Hepatocyte (in vitro differentiated cells): ENCODE measurements at places on chromosomes 6 and 20.

DNA sequence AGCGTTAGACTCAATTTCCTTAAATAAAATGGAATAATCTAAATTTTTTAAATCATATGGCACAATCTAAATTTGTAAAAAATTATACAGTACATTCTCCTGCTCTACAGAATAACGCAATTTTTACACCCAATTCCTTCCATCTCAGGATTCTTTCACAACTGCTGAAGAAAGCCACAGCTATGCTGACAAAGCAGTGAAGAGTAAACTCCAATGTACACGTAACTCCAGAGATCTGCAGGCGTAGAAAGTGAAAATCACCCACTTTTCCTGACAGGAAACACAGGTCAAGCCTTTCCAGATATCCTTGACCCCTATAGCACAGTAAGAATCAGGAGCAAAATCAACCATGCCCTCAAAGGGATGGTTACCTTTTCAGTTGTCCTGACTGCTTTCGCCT, 27.4 kb downstream of the EPHA7 start:
- peak; percentile 6 for DNase-seq

- DNase-seq: peak; percentile 60
Measured at GRCh38 chr20:44745598-44746366, at the start of gene KCNK15. TSS of gene KCNK15 (plus strand) at chr20:44745865. CDS start at chr20:44745911, 46 bp downstream.

GRCh38 chr6:24919056-24919892, 16.5 kb downstream of the RIPOR2 start:
- no peak for DNase-seq

DNA sequence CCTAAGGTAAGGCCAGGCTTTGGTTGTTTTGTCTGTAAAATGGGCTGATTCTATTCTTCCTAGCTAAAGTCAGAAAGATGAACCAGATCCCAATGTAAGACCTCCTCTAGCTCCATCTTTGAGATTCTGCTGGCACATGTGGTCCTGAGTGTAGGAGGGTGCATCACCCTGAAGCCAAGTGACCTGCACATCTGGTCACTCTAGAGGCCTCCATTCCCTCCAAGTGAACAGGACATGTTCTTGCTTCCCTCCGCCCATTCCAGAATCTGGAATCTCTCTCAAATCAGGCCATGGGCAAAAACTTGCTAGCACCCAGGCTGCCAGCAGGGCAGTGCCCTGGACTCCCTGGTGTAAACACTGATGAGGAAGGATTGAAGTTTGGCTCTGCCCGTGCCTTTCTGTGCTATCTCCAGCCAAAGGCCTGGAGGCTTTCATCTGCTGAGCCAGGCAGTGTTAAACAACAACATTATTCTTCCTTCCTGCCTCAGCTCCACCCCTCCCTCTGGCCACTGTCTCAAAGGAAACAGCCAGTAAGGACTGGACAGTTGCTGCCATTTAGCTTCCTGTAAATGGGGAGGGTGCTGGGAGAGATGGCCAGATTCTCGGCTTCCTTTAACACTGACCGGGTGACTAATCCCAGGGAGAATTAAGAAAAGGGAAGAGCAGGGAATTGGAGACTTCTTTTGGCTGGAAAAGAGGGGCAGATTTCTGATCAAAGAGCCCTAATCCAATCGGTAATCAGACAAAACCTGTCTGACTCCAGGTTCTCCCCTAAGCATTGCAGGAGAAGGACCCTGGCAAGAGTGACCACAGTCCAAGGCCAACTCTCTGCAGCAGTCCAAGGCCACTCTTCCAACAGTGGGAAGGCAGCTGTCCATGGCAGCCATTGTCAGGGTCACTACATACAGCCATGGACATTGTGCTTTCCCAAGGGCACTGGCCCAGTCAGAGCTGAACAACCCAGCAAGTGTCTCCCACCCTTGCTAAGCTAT, 19.5 kb upstream of the ADGRF1 start:
- DNase-seq: no peak

DNA sequence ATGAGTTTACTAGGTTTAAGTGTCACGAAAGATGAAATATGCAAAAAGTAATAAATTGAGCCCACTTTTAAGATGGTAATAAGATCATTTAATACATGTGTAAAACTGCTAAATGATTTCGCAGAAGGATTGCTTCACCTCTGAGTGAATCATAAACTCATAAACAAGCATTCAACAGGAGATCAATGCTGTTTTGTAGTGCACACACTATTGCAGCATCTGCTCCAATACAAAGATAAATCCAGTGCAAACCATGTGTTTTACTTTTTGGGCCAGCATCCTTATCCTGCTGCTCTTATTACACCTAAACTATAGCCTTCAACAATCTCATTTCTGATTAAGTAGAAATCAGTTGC, 400.1 kb downstream of the NKAIN2 start:
- DNase-seq: no peak

DNA sequence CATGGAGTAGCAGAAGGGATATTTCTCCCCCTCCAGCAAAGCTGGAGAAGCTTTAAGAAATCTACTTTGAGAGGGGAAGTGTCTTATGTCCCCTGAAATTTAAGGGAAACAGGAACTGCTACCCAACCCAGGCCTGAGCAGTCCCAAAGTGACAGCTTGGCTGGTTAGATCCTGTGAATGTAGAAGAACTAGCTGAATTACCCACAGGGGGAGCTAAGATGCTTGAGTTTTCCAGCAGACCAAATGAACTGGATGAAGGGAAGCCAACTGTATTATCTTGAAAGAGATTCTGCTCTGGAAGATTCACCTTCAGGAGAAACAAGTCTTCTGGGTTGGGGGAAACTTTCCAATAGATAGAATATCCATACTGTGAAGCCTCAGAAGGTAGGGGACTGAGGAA, 303.3 kb upstream of the MMS22L start:
- peak; percentile 27 for DNase-seq

GRCh38 chr6:127866766-127867165, 34.1 kb downstream of the THEMIS start:
- no peak for DNase-seq

- peak; percentile 87 for DNase-seq
Measured at GRCh38 chr6:26251354-26252076, 113.5 kb upstream of the BTN3A2 start.

DNA sequence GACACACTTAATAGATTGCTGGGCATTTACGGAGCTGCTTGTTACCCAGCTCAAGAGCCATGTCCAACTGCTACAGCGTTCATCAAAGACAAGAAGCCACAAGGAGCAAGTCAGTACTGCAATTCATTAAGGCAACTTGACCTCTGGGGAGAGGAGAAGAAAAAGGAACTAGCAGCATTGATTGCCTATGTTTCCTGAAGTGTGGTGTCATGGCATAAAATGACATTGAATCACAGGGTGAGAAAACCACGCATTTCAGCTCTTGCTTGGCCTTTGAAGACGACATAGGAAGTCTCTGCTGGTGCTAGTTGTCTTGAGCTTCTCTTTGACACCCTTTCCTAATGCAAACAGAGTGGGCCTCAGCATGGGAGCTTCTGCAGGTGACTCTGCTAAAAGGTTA, 139.1 kb downstream of the CDH26 start:
- DNase-seq: no peak

GRCh38 chr6:82711105-82711827, 347.6 kb downstream of the TPBG start:
- DNase-seq: no peak

- no peak for DNase-seq
Measured at GRCh38 chr6:138972226-138972665, 15.8 kb downstream of the REPS1 start.

DNA sequence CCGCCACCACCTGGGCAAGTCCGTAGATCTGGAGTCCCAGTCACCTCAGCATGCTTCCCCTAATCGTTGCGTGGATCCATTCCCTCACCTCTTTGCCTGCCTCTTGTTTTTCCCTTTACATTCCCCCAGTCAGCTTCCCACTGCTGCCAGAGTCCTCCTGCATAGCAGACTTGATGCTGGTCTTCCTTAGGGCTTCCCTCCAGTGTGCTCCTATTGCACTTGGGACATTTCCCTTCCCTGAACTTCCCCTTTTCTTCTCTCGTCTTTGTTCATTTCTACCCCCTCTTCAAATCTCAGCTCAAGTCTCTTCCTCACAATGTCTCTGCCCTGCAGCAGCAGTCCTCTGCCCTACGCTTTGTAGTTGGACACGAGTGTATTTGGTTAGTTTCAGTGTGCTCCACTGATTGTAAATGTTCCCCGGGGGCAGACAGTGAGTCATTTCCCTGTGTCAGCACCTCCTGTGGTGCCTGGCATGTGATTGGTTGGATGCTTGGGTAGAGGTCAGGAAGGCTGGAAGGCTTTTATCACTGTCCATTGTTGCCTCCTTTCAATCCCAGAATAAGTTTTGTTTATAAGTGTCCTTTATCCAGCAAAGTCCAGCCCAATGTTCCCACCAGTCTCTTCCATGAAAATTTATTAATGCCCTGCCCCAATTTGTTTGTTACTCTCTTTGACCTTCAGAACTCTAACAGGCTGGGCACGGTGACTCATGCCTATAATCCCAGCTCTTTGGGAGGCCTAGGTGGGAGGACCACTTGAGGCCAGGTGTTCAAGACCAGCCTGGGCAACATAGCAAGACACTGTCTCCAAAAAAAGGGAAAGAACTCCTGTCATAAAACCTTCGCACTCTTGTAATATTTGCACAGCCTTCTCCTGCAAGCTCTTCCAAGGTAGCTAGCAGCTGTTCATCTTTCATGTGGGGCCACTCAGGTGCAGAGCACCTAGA, 38.3 kb downstream of the FAM120B start:
- no peak for DNase-seq

- DNase-seq: no peak
Measured at GRCh38 chr6:161586887-161587286, 313.0 kb upstream of the AGPAT4 start.

DNA sequence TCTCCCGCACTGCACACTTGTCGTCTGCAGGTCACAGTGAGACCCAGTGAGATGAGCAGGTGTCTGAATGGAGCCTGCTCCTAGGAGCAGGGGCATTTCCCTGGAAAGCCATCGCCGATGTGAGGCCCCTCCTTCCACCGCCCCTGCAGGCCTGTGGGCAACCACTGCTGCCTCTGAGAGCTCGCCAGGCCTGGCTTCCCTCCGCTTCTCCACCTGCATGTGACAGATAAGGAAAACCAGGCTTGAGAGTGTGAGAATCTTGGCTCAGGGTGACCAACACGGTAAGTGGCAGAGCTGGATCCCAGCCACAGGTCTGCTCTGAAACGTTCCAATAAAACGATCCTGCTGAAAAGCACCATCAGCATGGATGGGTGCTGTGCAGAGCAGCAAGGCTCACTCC, 332.8 kb downstream of the CDH4 start:
- no peak for DNase-seq

DNA sequence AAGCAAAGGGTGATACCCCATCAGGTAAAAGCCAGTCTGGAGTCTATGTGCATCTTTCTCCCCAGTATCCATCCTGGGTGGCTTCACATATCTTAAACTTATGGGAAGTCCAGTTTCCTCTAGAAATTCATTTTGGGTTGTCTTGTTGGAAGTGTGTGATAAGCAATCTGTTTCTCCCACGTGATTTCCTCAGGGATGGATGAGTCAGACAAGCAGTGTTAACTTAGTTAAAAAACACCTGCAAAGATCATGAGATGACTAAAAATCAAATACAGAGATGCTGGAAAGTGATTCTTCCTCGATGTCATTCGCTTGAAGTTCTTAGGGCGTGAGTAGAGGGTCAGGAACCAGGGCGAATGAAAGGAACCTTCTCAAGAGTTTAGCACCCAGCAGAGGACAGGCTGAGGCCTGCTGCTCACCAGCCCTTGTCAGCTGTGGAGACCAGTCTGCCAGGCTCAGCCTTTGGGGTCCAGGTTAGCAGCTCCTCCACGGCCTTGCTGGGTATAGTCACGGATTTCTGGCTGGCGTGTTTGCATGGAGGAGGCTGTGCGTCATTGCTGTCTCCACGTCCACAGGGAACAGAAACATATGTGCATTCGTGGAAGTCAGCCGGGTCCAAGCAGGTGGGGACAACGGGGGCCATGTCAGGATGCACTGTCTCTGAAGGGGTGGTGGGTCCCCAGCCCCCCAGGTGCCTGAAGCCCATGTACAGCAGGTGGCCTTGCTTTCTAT, 2.8 kb upstream of the PNPLA1 start:
- no peak for DNase-seq

DNA sequence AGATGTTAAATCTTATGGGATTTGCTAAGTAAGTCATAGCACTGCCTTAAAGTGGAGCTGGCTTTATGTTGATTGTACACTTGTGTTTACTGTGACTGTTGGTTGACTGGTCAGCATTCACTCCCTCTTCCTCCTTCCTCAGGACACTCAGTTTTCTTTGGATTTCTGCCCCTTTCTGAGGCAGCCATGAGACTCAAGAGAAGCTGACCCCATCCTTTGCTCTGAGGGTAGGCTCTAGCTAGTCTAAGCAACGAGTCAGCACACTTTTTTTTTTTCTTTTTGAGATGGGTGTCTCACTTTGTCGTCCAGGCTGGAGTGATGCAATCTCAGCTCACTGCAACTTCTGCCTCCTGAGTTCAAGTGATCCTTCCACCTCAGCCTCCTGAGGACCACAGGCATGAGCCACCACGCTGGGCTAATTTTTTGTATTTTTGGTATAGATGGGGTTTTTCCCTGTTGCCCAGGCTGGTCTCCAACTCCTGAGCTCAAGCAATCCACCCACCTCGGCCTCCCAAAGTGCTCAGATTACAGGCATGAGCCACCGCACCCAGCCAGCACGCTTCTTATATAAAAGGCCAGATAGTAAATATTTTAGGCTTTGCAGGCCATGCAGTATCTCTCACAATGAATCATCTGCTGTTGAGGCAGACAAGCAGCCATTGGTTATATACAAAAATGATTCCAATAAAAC, 191.4 kb downstream of the NFATC2 start:
- no peak for DNase-seq
